ENCODE measurements at places on chromosomes 3 and 15.

DNA sequence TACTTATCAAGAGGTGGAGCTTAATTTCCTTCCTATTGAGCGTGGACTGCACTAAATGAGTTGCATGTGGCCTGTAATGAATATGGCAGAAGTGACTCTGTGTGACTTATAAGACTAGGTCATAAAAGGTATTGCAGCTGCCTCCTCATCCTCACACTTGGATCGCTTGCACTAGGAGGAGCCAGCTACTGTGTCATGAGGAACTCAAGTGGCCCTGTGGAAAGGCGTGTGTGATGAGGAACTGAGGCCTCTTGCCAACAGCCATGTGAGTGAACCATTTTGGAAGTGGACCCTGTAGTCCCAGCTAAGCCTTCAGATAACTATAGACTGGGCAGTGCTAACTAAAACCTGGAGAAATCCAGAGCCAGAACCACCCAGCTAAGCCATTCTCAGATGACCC is 7.1 kb upstream of the SLC30A4 start:
- no peak for DNase-seq

DNA sequence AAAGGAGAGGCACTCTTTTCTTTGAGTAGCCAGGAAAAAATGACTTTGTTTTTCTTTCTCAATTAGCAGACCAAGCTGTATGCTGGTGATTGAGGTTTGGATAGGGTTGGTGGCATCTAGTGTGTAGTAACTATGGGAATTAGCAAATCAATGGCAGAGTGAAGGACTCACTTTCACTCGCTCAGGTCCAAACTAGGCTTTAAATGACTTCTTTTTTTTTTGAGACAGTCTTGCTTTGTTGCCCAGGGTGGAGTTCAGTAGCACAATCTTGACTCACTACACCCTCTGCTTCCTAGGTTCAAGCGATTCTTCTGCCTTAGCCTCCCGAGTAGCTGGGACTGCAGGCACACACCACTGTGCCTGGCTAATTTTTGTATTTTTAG is 35.9 kb downstream of the PRKCI start:
- no peak for DNase-seq

DNA sequence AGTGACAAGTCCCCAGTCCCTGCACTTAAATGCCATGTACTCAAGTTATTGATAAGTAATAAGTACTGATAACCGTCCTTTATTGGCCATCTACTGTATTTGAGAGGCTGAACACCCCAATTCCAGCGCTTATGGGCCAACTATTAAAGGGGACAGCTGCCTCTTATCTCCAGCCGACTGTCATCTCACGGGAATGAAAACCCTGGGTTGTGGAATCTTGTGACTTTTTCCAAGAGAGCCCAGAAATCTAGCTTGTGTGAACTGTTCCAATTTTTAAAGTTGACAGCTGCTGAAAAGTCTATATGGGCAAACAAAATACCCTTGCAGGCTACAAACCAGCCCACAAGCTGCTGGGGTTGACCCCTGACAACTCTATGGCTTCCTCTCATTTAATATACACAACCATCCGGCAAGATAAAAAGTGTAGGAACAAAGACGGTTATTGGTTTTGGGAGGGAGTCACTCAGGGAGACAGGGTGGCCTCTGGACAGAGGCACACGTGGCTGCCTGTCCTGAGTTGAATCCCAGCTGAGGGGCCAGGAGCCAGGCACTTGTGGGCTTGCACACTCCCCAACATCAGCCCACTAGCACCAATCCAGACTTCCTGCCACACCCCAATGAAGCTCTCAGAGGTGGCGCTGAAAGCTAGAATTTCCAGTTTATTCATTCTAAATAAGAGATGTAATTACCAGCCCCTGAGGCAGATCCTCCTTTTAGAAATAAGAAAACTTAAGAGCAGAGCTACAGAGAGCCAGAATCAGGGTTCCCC is 16.2 kb downstream of the SPSB4 start:
- no peak for DNase-seq

DNA sequence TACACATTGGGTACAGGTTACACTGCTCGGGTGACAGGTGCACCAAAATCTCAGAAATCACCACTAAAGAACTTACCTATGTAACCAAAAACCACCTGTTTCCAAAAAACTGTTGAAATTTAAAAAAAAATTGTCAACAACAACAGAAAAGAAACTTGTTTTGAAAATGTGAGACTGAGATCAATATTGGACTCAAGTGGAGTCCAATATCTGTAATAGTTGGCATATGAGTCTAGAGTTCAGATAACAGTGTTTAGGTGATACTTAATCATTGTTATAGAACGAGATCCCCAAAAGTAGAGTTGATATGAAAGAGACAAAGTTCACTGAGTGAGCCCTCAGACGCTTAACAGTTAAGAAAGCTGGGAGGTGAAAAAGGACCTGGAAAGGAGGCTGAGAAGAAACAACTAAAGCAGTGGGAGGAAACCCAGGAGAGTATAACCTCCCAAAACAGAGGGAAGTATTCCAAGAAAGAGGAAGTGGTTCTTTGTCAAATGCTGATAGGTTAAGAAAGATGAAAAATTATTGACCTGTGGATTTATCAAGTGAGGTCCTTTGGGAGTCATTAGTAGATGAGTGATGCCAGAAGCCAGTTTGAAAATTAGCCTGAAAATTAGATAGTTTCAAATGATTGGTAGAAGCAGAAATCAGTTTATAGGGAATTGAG is 388.6 kb upstream of the DPH6 start:
- no peak for DNase-seq
